ENCODE measurements at places on chromosomes 12 and 14. TPM values are rescaled to one million over a fixed set of nuclear protein-coding genes. Genes with fewer than 3 reads are reported as not detected.

GRCh38 chr12:93127107-93127560, 198.0 kb upstream of the EEA1 start:
- no peak for DNase-seq

- no peak for DNase-seq
These were observed 27.6 kb downstream of the CCDC63 start for GRCh38 chr12:110874351-110874750.

The RIMKLB gene
- total RNA-seq, result 27.8 TPM

DNA sequence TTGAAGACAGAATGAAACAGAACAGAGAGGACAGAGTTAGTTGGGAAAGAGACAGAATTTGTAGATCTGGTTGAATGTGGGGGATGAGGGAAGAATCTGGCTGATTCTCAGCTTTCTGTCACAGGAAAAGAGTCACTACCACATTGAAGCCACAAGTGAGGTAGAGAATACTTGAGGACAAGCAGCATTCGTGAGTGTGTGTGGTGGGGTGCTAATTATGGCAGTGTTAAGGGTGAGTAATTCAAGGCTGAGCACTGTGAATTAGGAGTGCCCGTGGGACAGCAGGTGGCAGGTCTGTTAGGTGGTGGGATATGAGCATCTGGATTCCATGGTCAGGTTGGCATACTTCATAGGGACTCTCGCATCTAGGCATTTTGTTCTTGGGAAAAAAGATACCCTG, 347.4 kb upstream of the PRICKLE1 start:
- no peak for DNase-seq

GRCh38 chr14:81682134-81682533, 148.5 kb upstream of the SEL1L start:
- DNase-seq, result no peak

DNA sequence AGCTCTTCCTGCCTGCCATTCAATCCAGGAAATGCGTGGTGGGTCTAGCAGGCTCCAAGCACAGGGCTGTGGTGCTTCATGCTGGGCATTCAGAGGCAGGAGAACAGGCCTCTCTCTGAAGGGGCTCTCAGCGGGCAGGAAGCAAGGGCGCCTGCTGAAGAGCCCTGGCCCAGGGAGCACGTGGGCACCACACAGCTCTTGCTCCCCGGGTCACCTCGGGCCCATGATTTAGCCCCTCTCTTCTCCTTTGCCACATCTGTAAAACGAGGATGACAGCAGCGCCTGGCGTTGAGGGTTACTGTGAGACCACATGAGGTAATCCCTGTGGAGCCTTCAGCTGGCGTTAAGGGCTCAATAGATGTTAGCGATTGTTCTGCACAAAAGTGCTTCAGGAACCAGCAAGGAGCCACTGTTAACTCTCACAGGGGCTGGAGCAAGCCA, 37.6 kb upstream of the SPTLC2 start:
- no peak for DNase-seq

The CEP290 gene
- total RNA-seq, result 18.1 TPM

The WSCD2 gene
- 34.3 TPM for total RNA-seq

- DNase-seq, result no peak
These were observed 24.6 kb downstream of the LIN7A start for GRCh38 chr12:80912901-80913770.

- DNase-seq, result no peak
These were observed 80.7 kb downstream of the SLC38A1 start for GRCh38 chr12:46188170-46188569.

GRCh38 chr14:20789230-20789813, 8.3 kb downstream of the RNASE6 start:
- DNase-seq, result no peak

- DNase-seq, result no peak
These were observed 29.5 kb upstream of the RPLP0 start for GRCh38 chr12:120230326-120230973.

GRCh38 chr12:80648881-80649280, 58.6 kb upstream of the MYF6 start:
- DNase-seq, result no peak

The CACNA2D4 gene
- 3.4 TPM for total RNA-seq

DNA sequence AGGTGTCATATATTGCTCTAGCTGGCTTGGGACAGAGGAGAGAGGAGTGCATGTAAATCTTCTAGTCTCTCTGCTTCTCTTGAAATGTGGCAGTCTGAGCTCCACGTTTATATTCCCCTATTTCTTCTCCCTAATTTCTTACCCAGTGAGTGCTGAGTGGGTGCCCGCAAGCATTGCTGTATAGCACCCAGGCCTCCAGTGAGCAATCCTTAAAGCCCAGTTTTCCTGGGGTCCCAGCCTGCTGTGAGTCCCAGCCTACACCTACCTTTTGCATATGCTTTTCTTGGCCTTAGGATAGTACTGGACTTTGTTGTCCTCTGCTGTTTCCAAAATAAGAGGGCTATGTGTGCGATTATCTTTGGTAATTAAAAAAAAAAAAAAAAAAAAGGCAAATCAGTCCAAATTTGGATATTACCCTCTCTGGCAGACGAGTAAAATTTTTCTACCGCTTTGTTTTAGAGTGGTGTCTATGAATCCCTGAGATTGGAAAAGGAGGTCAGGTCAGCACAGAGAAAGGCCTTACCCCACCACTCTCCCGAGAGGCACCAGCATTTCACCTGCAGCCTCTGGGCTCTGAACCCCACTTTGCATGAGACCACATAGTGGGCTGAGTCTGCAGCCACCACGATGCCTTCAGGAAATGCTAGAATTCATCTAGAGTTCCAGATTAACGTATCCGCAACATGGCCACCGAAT, 1.1 kb downstream of the MGST1 start:
- DNase-seq, result no peak

The FOXA1 gene
- not detected for total RNA-seq

GRCh38 chr12:15632708-15633107, 156.5 kb downstream of the EPS8 start:
- DNase-seq, result no peak

DNA sequence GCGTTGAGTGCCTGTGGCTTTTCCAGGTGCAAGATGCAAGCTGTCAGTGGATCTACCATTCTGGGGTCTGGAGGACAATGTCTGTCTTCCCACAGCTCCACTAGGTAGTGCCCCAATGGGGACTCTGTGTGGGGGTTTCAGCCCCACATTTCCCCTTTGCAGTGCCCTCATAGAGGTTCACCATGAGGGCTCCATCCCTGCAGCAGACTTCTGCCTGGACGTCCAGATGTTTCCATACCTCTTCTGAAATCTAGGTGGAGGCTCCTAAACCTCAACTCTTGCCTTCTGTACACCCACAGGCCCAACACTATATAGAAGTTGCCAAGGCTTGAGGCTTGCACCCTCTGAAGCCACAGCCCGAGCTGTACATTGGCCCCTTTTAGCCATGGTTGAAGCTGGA, 52.9 kb downstream of the PRKCH start:
- DNase-seq, result peak; percentile 3

DNA sequence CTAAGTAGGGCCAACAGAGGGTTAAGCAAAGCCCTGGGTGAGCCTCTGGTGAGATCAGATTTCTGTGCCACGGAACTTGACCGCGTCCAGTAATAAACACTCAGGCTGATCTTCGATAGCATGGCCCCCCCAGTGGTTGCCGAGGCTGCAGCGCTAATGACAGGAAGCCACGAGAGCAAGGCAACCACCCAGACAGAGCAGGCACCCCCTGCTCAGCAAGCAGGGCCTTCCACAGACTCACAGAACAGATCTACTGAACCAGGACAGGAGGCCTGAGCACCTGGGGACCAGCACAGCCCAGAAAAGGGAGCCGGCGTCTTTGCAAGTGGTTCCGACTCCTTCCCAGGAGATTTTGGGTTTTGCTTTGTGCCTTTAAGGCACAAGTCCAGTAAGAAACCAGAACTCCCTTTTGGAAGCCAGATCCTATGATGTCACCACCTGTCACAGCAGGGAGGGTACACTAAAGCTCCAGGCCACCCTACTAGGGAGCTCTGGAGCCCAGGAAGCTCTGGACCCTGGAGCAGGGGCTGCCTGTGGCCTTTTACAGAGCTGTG, 42.3 kb downstream of the BCL11B start:
- no peak for DNase-seq

The ETFBKMT gene
- total RNA-seq, result 2.0 TPM

DNA sequence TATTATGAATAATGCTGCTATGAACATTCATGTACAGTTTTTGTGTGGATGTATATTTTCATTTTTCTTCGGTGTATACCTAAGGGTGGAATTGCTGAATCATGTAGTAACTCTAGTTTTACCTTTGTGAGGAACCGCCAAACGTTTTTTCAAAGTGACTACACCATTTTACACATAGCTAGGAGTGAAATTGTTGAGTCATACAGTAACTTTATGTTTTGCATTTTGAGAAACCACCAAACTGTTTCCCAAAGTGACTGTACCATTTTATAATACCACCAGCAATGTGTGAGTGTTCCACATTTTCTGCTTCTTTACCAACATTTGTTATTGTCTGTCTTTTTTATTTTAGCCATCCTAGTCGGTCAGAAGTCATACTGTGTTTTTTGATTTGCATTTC, 3.1 kb upstream of the TPH2 start:
- DNase-seq, result no peak

DNA sequence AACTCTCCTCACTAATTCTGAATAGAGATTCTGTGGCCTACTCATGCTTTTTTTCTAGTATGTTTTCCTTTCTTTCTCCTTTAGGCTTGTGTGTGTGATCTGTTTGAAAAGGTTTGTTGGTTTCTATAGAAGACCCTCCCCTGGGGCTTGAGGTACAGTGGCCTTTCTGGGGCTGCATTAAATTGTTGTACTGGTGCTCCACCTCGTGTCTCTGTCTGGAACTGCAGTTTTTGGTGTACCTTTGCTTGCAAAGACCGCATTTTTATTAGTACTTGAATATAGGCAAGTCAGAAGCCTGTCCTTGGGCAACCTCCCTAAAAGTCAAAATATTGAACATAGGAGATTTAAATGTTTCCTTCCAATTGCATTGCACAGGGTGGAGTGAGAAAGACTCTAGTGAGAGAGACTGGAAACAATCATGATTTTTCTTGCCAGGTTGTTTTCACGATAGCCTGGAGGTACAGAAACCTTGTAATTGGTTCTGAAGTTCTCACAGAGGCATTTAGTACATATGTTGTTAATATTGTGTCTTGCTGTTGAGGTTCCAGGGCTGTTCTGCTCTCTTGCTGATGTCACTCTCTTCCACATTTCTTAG, 39.0 kb downstream of the SLCO1B1 start:
- DNase-seq, result no peak

DNA sequence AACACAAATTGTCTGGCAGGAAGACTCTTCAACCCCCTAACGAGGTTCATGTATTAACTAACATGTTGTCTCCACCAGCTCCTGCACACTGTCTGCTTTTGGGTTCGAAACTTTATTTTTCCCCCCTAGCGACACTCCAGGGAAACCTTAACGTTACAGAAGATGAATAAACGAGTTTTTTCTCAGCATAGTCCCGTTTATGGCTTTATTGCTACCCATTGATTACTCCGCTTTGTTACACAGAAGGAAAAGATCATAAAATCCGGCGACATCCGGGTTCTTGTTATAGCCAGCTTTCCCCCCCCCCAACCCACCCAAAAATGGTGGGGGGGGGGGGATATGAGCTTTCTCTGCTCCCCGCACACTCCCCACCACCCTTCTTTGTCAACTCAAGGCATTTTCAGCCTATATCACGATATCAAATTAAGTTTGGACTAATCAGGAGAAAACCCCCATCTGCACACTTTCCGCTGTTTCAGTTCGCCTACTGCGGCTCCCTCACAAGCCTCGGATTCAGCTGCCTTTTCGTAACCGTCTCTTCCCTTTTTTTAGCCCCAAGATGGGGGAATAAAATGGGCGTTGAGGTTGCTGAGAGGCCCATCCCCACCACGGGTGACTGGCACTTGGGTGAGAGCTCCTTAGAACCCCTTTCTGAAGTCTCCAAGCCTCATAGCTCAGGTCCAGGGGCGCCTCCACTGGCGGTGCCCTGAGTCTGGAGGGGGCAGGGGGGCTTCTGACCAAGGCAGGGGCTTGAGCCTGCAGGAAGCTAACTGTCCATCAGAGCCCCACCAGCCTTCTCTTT, 1.4 kb upstream of the HOXC6 start:
- DNase-seq, result no peak

The PRB2 gene
- not detected for total RNA-seq

DNA sequence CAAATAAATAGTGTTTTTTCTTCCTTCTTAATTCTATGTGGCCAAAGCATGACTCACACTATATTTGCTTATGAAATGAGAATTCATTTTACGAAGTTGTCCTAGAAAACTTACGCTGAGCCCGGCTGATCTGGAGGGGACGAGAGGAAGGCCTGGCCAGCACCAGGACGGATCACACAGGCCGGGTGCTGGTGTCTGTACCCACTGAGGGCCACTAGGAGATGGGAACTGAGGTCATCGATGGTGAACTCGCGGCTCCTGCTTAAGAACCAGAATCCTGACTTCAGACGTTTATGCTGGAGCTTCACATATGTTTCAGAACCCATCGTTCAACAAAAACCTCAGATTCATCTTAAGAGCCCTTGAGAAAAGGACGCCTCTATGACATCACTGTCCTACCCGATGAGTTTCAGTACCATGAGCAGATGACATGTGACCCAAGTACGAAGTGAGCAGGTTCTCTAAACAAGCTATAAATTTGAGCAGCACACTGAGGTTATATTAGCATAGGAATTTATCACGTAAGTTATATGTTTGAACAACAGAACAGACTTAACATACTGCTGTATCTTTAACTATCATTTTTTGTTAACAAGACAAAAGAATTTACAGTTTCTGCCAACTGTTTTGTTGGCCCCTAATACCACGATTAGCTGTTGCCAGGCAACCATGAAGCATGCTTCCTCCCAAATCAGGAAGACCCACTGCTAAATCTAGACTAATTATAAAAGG, 111.9 kb downstream of the FOXN3 start:
- no peak for DNase-seq

DNA sequence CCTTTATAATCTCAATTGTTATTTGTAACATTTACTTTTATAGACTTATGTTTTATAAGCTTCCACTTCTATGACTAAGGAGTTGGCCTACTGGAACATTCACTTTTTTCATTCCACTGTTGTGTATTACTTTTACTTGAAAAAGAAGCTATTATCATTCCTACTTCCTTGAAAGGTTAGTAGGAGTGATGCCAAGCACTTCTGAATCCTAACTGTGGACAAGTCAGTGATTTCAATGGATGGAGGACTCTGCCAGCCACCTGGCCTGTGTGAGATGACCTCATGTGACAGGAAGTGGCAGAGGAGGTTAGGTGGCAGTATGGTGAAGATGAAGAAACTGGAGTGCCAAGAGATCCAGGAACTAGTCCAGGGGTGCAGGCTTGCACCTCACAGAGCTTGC, 46.0 kb downstream of the TECPR2 start:
- DNase-seq, result no peak

The PLXNC1 gene
- total RNA-seq, result 12.3 TPM

- DNase-seq, result no peak
These were observed 85.1 kb upstream of the NAV3 start for GRCh38 chr12:77745624-77746023.

The TULP3 gene
- total RNA-seq, result 20.9 TPM

DNA sequence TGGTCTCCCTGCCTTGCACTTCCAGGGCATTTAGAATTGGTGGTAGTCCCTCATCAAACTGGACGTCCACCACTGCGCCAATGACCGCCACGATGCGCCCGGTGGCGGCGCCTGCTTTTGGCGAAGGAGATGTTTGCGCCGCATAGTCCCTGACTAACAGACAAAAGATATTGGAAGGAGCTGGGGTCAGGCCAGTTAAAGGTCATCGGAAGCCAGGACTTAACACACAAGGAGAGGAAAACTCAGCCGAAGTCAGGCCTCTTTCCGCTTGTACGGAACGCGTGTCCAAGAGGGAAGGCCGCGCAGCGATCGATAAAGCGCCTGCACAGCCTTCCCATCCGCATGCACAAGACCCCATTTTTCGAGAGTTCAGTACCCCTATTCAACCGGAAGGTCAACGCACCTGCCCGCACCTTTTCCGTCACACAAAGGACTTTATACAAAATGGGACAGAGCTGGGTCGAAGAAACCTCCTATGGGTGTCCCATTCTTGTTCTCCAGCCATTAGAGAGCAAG, 525 bp downstream of the ATP5F1B start:
- no peak for DNase-seq

Measured in esophagus muscularis mucosa (tissue), 4 donors.